Renal pelvis (tissue), 12 donors: ENCODE measurements at places on chromosomes 12 and 14. TPM values are rescaled to one million over a fixed set of nuclear protein-coding genes. Genes with fewer than 3 reads are reported as not detected.

Gene NOS1
- 0.99 TPM for polyA plus RNA-seq

Gene DLK1
- 17.6 TPM for polyA plus RNA-seq

Gene GDF3
- 0.49 TPM for polyA plus RNA-seq

Gene AKAP3
- polyA plus RNA-seq = 3.8 TPM

Gene INHBE
- 0.53 TPM for polyA plus RNA-seq

Gene KRT6C
- polyA plus RNA-seq = not detected

Gene TMEM119
- 25.2 TPM for polyA plus RNA-seq

Gene DIO2
- 0.35 TPM for polyA plus RNA-seq

Gene DTX1
- 13.6 TPM for polyA plus RNA-seq

Gene SLCO1B1
- not detected for polyA plus RNA-seq

DNA sequence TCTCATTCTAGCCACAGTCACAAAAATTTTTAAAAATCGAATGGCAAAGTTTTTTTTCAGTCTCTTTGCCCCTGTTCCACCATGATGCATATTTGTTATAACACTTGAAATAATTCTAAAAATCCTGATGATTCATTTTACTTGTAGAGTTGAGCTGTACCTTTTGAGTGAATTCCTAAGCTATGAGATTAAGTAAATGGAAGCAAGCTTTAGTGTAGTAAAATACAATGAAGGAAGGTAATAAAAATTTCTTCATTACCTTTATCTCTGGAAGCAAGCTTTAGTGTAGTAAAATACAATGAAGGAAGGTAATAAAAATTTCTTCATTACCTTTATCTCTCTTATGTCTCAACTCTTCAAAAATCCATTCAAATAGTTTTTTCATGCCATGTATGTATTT lies 46.1 kb downstream of the TMTC3 start:
- DNase-seq = no peak

DNA sequence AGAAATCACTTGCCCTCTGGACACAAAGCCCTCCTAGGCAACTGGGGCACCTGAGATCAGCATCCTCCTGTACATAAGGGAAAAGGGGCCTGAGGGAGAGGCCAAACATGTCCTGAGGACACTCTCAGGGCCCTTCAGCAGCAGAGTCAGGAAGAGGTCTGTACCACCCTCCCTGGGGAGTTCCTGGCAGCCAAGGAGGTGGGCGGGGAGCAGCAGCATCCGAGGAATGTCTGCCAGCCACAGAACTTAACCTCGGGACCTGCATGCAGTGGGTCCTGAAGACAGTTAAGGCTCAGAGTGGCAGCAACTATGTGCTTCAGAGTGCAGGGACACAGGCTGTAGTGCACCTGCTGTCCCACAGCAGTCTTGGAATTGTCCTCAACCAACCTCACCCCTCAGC lies 62.1 kb downstream of the SPTB start:
- no peak for DNase-seq

DNA sequence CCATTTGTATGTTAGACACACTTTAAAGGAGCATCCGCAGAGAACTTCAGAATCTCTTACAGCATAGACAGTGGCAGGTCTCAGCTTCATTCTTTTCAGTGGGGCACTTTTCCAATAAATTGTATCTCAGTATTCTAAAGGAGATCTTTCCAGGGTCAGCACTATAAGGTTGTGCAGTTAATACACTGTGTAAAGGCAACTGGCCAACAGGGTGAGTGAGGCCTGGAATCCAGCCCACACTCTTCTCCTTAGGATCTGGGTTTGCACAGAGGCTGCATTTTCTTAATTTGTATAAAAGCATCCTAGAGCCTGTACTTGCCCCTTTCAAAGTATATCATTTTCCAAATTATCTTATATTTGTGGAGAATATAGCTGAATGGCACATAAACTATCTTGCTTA lies 94.2 kb downstream of the MYF5 start:
- no peak for DNase-seq

GRCh38 chr12:88580051-88580871 lies at the start of gene KITLG:
Gene KITLG (minus strand): TSS chr12:88580471. CDS start chr12:88580278, 193 bp downstream.
- peak; percentile 82 for DNase-seq

DNA sequence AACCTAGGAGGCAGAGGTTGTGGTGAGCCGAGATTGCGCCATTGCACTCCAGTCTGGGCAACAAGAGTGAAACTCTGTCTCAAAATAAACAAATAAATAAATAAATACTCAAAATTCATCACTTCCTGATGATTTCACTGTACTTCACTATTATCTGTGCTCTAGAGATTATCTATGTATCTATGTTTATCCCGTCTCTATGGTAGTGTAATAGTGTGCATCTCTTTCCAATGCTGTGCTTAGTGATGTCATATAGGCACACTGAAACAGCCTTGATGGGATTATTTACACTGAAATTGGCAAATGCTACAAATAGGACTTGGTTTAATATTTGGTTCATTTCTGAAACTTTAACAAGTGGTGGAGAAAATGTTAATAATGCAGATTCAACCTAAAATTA lies 6.5 kb downstream of the CAPS2 start:
- DNase-seq = no peak

DNA sequence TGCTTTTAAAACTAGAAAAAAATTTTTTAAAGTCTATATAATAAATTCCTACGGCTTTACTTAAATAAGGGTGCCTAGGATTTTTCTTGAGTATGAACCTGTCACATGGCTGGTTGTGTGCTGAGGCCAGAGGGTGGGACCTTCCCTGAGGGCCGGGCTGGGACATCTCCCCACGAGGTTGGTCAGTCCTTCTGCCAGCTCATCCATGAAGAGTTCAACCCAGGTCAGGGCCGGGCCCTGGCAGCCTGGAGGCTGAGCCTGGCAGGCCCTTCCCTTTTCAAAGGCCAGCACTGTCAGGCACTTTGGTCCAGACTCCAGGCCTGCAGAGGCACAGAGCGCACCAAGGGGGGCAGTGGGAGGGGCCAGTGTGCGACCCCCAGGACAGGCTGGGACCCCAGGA lies 31.7 kb downstream of the TNFAIP2 start:
- no peak for DNase-seq

DNA sequence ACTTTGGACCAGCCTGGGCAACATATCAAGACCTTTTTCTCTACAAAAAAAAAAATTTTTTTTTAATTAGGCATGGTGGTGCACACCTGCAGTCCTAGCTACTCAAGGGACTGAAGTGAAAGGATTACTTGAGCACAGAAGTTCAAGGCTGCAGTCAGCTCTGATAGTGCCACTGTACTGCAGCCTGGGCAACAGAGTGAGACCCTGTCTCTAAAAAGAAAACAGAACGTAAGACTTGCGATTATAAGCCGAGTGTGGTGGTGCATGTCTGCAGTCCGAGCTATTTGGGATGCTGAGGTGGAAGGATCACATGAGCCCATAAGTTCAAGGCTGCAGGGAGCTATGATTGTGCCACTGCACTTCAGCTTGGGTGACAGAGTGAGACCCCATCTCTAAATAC lies 76.0 kb downstream of the DENND5B start:
- DNase-seq = no peak

GRCh38 chr12:5889381-5890047 lies 55.5 kb downstream of the ANO2 start:
- no peak for DNase-seq

GRCh38 chr14:72824051-72824450 lies 69.8 kb downstream of the DPF3 start:
- no peak for DNase-seq

- DNase-seq = no peak
These were observed 33.5 kb downstream of the TSHR start for GRCh38 chr14:80988735-80989429.

DNA sequence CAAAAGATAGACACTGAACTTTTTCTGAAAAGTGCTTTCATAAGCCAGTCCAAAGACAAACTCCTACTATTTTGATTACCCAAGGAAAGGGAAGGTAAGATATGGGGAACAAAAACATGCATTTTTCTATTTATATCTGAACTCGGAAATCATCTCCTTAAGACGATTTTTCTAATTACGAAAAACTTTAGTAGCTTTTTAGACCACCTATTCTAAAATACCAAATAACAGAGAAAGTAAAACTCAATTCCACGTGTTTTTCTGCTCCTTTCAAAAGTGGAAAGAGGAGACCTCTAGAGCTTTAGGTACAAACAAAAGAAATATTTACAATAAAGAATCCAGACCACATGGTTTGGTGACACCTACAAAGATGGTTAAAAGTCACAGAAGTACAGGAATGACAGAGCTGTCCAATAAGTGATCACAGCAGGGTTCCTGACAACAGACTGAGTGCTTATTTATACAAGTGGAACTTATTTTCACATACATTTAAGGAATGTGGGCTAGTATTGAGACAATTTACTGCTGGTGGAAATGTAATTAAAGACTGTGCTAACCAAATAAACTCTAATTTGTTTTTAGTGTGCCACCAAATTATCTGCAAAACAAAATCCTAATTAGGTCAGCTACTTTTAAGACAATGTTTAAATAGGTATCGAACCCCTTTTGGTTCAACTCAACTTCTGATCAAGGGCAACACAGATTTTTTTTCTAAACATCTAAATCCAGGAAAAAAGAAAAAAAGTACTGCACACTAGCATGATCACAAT lies 2.4 kb downstream of the LRIG3 start:
- DNase-seq = no peak

DNA sequence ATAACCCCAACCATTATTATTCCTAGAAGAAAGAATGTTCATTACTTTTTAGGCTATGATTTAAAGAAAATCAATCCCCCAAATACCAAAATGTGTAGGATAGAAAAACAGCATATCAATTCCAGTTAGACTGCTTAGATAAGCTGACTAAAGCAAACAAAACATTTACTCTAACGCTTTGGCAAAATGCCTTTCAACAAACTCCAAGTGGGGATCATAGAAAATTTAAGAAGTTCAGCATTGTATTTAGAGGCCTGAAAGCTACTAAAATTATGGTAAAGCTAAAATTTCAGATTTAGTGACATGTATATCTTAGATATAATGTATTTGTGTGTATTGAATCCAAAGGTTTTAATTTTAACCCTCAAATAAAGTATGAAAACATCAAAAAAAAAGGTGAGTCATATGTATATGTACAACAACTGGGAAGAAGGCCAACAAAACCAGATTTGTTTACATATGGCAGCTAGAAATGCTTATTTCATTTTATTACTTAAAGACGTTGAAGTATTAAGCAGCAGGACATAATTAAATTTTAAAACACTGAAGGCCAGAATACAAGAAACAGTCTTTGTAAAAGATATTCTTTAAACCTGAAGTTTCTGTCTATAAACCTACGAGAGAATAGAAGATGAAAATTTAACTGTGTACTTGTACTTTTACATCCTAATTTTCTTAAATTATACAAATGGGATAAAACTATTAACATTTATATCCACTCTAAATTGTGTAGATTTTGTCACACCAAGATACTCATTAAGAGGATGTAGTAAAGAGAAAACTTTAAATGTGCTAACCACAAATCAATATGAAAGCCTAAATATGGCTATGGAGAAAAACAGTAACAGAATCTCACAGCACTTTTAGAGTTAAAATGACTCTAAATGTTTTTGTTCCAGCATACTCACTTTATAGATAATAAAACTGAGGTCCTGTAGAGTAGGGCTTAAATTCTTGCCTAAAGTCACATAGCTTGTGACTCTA lies 71.4 kb downstream of the SLC41A2 start:
- peak; percentile 33 for DNase-seq

- no peak for DNase-seq
These were observed 18.2 kb downstream of the BICDL1 start for GRCh38 chr12:120007272-120007671.

GRCh38 chr12:48980953-48981756 lies 3.0 kb downstream of the WNT1 start:
- DNase-seq = no peak

DNA sequence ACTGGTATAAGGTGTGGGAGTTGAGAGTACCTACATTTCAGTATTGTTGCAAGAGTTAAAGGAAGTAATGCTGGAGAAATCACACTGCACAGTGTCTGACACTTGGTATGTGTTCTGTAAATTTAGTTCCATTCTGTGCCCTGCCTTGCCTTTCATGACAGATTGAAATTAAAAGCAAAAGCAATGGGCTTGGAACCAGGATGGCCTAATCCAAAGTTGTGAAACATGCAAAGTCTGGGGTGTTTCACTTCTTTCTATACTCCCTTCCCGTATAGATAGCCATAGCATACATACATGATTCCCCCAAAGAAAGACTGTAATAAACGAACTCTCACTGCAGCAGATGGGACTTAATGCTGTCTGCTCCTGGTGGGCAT lies 281.1 kb downstream of the NRXN3 start:
- DNase-seq = no peak

GRCh38 chr14:31740688-31741087 lies 179.5 kb downstream of the NUBPL start:
- no peak for DNase-seq
